ENCODE measurements at places on chromosomes 7 and 10.

DNA sequence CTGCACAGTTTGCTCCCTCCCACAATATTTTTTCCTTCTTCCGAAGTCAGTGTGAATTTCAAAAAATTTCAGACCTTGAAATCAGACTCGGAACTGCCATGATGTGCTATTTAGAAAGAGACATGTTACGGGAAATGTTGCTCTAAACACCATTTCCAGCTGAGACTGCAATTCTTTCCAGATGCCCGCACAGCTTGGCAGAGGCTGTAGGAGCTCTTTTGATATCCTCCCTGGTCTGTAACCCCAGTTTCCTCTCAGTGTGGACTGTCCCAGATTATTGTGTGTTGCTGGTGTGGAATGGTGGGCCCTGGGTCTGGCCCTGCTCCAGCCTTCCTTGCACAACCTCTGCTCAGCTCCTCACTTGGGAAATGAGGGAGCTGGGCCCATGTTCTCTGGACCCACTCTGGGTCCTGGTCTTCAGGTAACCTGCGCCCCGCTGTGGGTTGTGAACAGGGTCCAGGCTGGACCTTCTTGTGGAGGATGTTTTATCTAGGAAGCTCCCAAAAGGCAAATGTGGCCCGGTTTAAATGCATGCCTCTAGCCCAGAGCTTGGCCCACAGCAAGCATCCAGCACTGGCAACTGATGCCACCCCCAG is 172.8 kb upstream of the CXCL12 start:
- peak; percentile 29 for DNase-seq

GRCh38 chr10:32905466-32905865 is 52.6 kb downstream of the ITGB1 start:
- DNase-seq, result no peak

GRCh38 chr10:1163204-1163660 is 107.0 kb downstream of the WDR37 start:
- peak; percentile 44 for DNase-seq

DNA sequence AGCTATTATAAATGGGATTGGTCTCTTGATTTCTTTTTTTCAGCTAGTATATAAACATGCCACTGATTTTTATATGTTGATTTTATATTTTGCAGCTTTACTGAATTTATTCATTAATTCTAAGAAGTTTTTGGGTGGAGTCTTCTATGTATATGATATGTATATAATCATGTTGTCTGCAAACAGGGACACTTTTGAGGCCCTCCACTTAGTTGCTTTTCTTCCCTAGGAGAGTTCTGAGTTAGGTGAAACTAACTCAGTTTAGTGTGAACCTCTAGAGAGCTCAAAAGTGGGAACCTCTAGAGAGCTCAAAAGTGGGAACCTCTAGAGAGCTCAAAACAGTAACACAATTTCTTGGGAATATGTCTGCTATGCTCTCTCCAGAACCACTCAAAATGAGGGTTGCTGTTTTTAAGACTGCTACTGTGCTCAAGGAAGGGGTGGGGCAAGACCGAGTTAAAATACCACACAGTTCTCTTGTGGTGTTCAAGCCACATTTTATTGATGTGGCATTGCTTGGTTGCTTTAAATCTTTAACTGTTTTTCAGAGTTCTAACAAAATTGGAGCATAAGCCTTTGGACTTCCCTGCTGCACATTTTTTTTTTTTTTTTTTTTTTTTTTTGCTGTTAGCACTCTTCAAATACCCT is 13.2 kb downstream of the CCDC7 start:
- DNase-seq, result no peak

DNA sequence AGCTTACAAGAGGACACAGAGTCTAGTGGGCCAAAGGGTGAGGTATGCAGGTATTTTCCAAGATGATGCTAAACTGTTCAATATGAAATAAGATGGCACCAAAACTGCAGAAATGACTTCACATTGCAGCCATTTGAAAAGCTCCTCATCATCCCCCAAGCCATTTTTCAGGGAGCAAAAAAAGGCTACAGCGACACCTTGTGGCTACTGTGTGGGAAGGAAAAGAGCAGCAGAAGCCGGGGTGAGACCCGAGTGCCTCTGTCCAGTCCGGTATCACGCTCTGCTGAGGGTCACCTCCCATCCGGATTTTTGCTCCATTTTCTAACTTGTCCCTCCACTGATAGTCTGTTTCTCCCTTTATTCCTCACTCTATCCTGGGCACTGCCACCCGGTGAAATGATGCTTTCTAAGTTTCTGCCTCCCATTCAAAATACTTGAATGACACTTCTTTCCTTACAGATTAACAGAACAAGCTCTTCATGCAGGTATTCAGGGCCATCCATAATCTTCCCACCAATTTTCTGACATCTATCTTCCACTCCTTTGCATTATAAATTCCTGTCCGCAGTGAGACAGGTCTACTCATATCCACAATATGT is 220.2 kb downstream of the DGKI start:
- peak; percentile 80 for DNase-seq

DNA sequence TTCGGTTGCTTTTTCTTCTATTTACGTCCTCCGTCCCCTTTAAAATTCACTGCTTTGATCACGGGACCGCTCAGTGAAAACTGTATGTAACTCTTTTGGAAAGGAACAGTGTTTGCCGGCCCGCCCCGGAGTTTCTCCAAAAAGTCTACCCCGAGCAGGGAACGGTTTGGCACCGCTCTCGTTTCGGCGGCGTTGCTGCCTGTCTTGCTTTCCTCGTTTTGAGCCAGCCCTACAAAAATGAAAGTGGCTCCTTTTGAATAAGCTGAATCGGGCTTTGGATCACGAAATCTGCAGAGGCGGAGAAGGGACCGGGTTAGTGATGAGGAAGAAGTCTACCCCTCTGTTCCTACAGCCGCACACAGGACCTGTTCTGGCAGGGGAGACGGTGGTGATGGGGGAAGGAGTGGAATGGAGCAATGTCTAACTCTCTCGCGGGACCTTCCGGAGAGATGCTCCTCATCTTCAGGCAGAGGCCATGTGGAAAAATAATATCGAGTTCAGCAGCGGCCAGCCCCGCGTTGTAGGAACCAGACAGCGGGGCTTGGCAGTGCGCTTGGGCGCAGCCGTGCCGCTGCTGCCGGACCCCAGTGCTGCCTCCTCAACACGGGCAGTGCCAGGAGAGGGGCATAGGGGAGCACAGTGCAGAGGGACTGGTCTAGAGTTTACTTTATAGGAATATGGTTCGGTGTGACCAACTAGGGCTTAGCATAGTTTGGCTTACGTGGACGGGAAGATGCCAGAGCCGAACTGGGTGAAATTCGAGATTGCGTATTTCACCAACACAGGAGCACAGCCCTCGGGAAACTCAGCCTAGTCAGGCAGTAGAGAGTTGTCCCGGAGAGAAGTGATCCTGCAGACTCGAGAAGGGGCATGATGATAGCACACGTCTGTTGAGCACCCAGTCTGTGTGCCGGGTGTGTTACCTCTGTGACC is 1.4 kb downstream of the HTRA1 start:
- DNase-seq, result no peak

DNA sequence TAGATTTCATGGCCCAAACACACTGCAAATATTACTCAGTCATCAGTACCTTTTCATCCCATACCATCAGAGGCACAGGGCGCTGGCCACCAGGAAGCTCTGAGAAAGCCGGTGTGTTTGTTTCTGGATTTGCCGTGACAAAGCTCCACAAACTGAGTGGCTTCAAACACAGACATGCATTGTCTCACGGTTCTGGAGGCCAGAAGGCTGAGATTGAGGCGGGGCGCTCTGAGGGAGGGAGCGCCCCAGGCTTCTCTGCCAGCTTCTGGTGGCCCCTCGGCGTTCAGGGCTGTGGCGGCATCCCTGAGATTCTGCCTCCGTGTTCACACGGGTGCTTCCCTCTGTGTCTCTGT is 3.7 kb upstream of the TTYH3 start:
- no peak for DNase-seq

DNA sequence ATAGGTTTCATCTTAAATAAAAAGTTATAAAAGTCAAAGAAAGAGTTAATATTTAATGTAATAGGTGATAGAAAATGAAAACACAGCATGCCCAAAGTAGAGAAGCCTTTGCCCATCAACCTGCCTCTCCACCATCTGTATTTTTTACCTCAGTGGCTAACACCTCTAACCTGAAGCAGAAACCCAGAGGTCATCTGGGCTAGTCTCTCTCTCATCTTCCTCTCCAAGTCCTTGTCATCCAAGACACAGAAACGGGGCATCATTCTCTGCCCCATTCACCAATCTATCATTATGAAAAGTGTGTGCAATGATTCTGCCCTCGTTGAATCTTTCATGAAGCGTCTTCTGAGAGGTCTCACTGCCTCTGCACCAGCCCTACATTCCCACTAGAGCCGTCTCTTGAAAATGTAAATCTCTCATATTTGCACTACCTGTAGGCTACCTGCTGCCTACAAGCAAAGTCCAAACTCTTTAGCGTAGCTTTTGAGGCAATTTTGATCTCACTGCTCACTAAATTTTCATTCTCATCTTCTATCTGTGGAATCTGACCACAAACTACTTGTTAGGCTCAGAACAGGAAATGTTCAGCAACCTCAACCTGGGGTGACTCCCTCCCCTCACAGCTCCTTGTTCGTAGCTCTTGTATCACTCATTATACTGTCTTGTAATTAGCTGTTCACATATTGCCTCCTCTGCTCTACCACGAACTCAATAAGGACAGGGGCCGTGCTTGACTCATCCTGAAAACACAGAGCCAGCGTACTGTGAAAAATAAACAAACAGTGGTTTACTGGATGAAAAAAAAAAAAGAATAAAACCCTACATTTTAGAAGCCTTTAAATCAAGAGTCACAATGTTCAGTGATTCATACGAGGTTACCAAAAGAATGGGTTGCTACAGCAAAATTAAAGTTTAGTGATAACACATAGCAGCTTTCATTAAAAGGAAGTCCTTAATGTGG is 83.1 kb downstream of the CTNNA3 start:
- DNase-seq, result peak; percentile 64

GRCh38 chr10:78443900-78444571 is 410.4 kb downstream of the RPS24 start:
- DNase-seq, result peak; percentile 32

DNA sequence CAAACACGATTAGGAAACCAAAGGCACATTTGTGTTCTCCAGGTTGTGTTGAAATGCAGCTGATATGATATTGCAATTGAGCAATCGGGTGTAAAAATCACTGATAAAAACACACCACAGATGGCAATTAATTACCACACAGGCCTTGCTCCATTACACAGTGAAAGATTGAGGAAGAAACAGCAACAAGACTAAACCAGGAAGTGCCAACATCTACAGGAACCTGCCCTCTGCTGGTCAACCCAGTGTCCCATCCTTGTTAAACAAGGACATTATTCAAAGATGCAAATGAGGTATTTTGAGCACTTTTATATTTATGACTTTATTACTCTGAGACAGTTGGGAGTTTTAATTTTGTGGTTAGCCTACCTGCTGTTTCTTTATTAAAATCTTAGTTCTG is 765.6 kb upstream of the GHITM start:
- DNase-seq, result no peak

DNA sequence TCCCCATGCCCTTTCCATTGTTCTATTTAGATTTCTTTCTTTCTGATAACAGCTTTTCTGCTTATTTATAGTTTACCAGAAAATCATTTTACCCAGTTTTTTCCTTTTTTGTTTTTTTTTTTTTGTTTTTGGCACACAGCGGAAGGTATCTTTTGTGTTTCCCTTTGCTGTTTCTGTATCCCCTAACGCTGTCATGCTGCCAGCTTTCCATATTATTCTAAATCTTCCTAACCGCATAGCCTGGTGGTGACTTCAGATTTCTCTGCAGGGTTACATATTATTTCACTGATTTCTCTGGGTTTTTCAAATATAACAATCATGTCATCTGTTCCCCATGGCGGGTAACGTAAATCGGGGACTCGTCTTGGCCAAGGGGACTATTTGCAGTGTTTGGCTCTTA is 4.0 kb upstream of the SLC29A4 start:
- DNase-seq, result no peak

- DNase-seq, result no peak
Observed at GRCh38 chr10:31273789-31274188, 45.2 kb upstream of the ZEB1 start.

- no peak for DNase-seq
Observed at GRCh38 chr7:119105381-119105780, 880.9 kb downstream of the ANKRD7 start.

GRCh38 chr10:117545141-117546019 is 2.8 kb downstream of the EMX2 start:
- peak; percentile 69 for DNase-seq

GRCh38 chr7:151686826-151687225 is 167.1 kb upstream of the RHEB start:
- DNase-seq, result no peak

DNA sequence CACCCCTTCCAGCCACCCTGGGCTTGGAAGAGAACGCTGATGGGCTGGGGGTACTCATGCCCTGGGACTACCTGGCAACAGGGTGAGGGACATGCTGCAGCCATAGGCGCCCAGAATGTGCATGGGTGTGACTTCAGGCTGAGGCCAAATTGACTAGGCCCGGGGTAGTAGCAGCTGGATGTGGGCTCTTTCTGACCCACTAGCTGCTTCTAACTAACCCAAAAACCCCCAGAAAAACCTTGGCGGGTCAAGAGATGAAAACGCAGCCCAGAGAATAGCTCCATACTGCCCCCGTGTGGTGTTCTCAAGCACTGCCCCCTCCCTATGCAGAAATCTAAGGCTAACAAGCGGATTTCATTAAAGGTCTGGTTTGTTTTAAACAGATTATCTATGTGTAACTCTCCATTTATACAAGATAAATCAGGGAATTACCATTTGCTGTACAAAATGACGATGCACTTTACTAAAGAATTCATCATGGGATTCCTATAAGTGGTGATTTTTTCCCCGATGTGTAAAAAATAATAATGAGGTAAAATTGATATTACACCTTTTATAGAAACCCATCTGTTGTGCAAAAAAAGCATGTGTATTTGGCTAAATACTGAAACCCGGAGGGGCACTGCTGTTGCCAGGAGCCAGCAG is 4.2 kb downstream of the SMARCD3 start:
- DNase-seq, result no peak

DNA sequence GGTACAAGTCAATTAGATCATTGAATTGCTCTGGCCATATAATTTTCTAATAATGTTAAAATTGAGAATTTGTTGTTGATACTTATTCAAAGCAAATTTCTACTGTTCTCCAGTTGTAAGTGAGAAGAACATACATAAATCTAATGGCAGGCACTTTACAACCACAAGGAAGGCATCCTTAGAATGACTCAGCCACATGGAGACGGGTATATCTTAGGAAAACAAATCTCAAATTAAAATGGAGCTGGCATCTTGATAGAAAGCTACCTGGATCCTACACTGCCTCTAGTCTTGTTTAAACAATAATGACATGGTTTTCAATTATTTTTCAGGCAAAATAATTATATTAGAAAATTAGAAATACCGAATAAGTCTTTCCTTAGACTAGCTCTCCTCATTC is 1183.7 kb upstream of the SORCS1 start:
- DNase-seq, result no peak

DNA sequence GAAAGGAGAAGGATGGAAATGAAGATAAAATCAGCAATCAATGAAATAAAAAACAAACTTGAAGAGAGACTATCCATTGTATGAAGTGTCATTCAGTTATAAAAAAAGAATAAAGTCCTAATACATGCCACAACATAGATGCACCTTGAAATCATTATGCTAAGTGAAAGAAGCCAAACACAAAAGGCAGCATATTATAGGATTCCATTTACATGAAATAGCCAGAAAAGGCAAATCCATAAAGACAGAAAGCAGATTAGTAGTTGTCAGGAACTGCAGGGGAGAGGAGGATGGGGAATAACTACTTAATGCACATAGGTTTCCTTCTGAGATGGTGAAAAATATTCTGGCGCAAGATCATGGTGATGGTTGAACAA is 6.6 kb upstream of the PON1 start:
- no peak for DNase-seq

- DNase-seq, result peak; percentile 80
Observed at GRCh38 chr7:148623586-148624282, 33.2 kb downstream of the C7orf33 start.

- no peak for DNase-seq
Observed at GRCh38 chr10:126673565-126673964, 3.1 kb upstream of the C10orf90 start.
